Endothelial cell (in vitro differentiated cells): ENCODE measurements at places on chromosomes 12 and 14.

- no peak for DNase-seq
Measured at GRCh38 chr14:90922141-90922540, 105.9 kb upstream of the TTC7B start.

DNA sequence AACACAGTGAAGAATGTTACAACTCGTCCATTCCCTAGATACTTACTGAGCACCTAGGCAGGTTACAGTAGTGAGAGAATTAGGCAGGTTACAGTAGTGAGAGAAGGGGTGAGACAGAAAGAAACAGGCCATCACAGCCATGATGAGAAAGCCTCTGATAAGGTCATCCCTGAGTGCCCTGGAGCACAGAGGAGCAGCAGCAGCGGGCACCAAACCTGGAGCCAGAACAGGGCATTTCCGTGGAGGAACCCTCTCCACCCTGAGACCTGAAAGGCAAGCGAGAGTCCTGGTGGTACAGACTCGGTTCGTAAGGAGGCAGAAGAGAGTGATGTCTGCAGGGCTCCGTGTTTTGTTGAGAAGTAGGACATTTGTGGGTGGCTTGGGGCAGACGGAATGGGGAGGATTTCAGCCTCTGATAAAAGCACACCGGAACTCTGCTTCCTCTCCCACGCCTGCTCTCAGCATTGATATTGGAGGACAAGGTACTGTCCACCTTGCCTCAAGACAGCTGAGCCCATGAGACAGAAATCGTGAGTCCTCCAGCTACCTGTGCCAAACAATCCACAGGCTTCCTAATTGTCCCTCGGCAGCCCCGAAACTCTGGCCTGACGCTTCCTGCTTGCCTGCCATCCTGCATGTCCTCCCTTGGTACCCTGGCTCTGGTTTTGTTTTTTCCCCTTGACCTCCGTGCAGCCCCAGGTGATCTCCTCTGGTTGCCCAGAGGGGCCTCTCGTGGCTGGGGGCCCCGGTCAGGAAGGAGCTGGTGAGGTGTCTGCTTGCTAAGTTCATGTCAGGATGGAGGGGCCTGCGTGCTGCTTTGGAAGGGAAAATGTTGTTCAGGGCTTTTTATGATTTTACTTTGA lies 136.1 kb downstream of the GCH1 start:
- DNase-seq, result no peak

GRCh38 chr14:69152902-69153151 lies at the start of gene DCAF5:
TSS of gene DCAF5 (minus strand) at chr14:69153119. CDS start at chr14:69152978, 141 bp downstream.
- DNase-seq, result no peak

DNA sequence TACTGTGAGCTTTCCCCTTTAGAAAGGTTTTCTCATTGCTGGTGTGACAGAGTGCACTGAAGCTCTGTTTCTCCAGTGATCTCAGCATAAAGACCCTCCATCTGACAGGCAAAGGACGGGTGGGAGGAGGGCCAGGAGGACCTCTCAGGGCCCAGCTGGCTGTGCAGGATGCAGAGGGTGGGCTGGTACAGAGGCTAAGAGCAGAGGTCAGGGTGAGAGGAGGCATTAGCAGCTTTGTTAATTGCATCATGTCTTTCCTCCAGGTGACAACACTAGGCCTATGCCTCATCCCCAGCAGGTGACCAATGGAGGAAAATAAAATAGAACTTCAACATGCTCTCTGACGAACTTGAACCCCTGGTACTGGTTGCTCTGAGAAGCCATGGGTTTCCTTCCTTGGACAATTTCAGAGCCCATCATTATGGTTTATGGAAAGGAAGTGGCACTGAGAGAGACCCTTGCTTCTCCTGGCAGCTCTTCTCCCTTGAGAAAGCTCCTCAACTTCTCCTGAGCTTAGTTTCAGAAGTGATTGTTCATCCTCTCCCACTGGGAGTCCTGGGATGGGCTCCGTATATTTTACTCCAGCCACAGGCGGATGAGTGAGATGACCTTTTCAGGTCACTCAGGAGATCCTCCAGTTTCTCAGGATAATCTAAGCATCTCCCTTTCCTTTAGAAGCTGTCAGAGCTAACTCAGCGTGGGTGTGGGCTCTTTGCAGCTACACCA lies 45.8 kb upstream of the ATP23 start:
- no peak for DNase-seq

GRCh38 chr12:44307506-44308168 lies 471.8 kb downstream of the TMEM117 start:
- DNase-seq, result no peak

- no peak for DNase-seq
Measured at GRCh38 chr12:59733200-59733599, 137.4 kb downstream of the SLC16A7 start.

GRCh38 chr14:103539056-103539825 lies 10.2 kb downstream of the TRMT61A start:
- DNase-seq, result no peak

DNA sequence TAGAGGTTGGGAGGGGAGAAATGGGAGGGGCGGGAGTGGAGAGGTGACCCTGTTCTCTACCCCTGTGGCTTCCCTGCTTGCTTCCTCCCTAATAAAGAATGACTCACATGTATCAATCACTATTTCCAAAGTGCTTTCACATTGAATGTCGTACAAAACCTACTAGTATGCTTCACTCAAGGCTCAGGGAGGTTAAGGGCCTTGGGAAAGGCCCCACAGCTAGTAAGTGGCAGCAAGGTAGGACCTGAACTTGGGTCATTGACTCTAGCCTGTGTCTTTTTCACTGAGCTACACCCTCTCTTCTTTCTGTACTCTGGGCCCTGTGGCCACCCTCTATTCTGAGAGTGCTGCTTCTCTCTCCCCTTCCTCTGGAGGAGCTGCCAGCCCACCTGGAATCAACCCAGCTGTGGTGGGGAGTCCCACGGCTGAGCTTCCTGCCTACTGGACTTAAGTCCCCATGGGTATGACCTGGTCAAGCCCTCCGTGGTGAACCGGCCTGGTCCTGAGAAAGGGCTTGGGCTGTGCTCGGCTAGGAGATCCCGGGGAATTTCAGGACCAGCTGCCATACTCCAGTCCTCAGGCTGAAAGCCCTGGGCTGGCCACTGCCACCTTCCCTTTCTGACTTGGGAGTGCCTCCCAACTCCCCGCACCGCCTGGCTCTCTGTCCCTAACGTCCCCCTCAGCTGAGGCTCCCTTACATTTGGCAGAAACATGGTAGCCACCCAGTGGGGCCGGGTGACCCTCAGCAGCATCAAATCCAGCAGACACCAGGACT lies 13.0 kb downstream of the SLC48A1 start:
- no peak for DNase-seq

- DNase-seq, result no peak
Measured at GRCh38 chr14:50344116-50344775, 32.1 kb downstream of the DMAC2L start.

DNA sequence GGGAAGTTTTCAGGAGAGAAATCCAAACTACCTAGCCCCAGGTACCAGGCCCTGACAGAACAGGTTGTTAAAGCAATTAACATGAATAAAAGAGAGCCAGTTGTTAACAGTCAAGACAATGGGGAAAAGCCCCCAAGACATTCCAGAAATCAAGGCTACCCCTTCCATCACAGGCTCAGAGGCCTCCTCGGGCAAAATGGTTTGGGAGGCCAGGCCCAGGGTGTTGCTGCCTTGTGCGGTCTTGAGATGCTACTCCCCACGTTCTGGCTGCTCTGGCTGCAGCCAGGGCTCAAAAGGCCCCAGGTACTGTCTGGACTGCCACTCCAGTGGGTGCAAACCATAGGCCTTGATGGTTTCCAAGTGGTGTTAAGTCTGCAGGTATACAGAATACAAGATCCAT lies 7.0 kb downstream of the CRY1 start:
- DNase-seq, result no peak

DNA sequence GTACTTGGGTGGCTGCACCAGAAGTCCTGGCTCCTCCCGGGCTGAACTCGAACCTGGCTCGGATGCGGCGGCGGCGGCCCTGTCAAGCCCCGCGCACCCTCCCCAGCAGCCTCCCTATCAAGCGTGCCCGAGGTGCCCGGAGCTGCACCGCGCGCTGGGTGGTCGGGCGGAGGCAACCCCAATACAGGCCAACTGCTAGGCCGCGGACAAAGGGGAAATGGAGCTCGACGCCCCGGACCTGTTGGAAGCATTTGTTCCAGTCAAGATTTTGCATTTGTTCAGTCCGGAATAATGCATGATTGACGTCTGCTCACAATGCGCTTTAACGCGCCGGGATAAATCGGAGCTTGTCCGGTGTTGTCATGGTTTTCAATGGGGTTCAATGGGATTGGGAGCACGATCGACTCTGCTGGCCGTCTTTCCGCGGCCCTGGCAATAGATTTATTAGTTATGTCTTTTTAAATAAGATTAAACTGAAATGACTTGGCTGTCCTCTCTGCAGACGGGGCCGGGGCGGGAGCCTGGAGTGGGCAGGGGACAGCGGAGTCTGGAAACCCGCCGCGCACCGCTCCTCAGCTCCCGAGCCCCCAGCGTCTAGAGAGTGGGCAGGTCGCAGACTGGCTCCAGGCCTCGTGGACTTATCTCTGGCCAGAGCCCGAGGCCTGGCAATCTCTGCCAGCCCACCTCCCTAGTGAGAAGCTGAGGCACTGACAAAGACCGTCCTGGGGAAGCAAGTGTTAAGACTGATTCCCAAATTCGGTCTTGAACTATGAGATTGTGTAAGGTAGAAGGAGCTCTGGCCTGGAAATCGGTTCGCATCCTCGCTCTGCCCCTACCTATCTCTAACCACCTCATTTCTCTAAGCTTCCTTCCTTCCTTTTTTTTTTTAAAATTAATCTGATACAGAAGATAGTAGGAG lies 1.7 kb upstream of the NKX2-8 start:
- DNase-seq, result no peak

GRCh38 chr12:4148418-4149056 lies 125.0 kb upstream of the CCND2 start:
- DNase-seq, result no peak

- no peak for DNase-seq
Measured at GRCh38 chr12:25323581-25323982, 72.9 kb upstream of the KRAS start.

DNA sequence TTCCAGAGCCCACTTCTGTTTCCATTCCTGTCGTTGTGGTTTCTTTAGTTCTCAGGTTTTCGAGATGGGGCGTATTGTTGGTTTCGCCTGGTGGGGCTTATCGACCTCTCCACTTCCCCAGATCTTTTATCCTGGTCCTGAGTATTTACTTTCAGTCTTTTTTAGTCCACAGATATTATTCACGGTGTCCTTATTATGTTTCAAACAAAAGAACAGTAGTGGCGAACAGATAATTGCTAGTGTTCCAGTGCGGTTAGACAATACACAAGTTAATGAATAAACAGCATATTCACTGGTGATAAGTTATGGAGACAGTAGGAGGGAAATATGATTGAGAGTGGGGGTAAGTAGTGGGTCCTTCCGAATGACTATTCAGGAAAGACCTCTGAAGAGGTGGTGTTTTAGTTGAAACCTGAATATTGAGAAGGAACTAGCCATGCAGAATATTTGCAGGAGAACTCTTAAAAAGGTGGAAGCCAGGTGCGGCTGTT lies 668 bp downstream of the TMEM260 start:
- DNase-seq, result no peak

GRCh38 chr12:132489602-132490266 lies at the start of gene FBRSL1:
TSS of gene FBRSL1 (plus strand) at chr12:132490151.
- peak; percentile 86 for DNase-seq

GRCh38 chr12:122827258-122827657 lies 8.0 kb upstream of the HIP1R start:
- DNase-seq, result no peak

DNA sequence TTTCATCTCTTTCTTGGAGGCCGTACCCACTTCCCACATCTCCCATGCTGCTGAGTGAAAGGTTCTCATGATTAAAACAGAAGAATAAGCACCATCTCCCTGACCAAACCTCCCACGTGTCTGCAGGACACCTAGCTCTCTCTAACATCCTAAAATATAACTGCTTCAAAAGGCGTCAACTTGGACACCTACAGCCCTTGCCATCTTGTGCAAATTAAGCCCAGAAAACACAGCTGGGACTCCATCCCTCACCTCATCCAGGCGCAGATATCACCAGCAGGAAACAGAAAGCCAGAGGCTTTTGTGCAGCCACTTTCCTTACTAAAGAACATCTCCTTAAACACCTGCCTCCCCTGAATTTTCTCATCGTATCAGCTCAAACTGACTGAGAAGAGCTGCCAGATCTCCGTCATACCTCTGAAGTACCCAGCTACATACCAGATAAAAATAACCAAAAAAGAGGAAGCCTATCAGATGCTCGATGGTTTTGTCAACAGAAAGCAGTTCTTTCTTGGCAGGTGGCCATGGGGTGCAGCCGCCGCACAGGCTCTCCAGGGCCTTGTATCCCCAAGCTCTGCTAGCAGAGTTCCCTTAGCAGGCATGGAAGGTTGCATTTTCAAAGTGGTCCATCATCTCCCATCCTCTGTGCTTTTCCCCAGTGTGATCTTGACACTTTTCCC lies 28.8 kb downstream of the MAP3K9 start:
- no peak for DNase-seq

GRCh38 chr12:126936181-126936851 lies 1330.7 kb upstream of the TMEM132C start:
- DNase-seq, result no peak

- DNase-seq, result peak; percentile 36
Measured at GRCh38 chr14:61326847-61327246, 5.5 kb downstream of the PRKCH start.

DNA sequence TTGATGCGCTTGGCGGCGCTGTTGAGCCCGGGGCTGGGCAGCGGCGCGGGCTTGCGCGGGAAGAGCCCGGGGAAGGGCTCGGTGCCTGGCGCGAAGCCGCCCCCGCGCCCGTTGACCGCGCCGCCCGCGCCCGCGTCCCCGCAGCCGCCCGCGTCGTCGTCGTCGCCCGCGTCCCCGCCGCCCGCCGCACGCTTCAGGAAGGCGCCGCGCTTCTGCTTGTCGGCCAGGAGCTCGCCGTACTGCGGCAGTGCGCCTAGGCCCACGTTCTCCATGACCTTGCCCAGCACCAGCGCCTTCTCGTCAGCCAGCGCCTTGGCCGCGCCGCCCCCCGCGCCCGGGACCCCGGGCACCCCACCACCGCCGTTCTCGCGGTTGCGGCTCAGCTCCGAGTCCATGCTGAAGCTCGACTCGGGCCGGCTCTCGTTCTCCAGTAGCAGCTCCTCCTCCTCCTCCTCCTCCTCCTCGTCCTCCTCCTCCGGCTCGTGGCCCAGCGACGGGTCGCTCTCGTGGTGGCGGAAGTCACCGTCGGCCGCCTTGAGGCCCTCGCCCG lies 97.2 kb downstream of the BCL11B start:
- no peak for DNase-seq

- peak; percentile 49 for DNase-seq
Measured at GRCh38 chr14:52553002-52553670, 500 bp downstream of the GPR137C start.

GRCh38 chr12:56338308-56339157 lies at the start of gene IL23A:
TSS of gene IL23A (plus strand) at chr12:56338884. CDS start at chr12:56339045, 161 bp downstream.
- DNase-seq, result no peak
